ENCODE measurements at places on chromosomes 11 and 22.

DNA sequence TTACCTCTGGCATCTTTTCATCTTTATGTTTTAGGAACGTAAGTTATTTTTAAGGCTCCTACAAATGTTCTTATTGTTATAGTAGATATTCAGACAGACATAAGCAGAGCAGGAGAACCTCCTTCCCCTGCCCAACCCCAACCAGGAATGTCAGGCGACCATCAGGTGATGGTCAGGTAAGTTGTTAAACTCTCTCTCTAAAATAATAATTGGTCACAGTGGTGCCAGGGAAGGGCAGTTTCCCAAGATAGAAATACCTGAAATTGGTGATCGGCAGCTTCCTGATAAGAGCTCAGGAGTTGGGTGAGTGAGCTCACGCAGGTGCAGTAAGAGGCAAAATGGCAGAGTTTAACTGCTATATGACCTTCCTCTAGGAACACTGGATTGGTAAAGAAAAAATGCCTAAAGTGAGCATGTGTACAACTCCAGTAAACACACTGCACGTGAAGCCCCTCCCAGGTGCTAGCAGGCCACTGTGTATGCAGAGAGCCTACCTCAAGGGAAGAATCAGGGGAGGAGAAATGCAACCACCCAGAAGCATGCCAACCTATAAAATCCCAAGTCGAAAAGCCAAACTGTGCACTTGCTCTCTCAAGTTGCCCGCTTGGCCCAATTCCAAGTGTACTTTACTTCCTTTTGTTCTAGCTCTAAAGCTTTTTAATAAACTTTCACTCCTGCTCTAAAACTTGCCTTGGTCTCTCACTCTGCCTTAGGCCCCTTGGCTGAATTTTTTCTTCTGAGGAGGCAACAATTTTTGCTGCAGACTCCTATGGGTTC is 273.9 kb downstream of the SBF2 start:
- DNase-seq: no peak

DNA sequence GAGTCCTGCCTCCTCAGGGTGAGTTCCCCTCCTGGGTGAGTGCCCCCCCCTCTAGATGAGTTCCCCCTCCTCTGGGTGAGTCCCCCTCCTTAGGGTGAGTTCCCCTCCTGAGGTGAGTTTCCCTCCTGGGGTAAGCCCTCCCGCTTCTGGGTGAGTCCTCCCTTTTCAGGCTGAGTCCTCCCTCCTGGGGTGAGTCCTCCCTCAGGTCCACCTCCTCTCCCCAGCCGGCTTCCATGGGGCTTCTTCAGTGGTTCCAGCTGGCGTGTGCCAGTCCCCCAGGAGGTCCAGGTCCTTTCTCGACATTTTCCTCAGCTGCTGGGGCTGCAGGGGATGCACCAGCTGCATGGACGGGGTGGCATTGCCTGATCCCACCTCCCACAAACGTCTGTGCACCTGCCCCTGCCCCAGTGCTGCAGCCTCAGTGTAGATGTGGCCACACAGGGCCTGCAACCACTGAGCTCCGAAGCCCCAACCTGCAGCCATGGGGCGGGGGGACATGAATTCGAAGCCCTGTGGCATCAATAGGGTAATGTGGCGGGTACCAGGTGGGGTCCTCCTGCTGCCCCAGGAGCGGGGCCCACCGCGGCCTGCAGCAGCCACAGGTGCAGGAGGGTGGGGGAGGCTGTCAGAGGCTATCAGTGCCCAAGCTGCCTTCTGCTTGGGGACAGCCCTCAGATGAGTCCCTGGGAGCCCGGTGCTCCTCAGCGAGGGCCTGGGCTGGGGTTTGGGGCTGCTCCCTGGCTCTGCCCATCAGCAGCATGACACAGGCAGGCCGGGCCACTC is 101.3 kb upstream of the FGF3 start:
- no peak for DNase-seq

GRCh38 chr11:65617136-65617850 is 1.7 kb downstream of the PCNX3 start:
- DNase-seq: no peak

- DNase-seq: no peak
Observed at GRCh38 chr11:66421492-66422205, 814 bp downstream of the NPAS4 start.

- DNase-seq: no peak
Observed at GRCh38 chr11:57646194-57646798, 3.4 kb downstream of the YPEL4 start.

GRCh38 chr22:17131686-17132085 is 10.5 kb upstream of the TMEM121B start:
- DNase-seq: no peak

GRCh38 chr11:4464216-4465159 is 15.4 kb downstream of the OR52K2 start:
- DNase-seq: no peak

- no peak for DNase-seq
Observed at GRCh38 chr11:127862406-127862805, 725.0 kb downstream of the ETS1 start.

DNA sequence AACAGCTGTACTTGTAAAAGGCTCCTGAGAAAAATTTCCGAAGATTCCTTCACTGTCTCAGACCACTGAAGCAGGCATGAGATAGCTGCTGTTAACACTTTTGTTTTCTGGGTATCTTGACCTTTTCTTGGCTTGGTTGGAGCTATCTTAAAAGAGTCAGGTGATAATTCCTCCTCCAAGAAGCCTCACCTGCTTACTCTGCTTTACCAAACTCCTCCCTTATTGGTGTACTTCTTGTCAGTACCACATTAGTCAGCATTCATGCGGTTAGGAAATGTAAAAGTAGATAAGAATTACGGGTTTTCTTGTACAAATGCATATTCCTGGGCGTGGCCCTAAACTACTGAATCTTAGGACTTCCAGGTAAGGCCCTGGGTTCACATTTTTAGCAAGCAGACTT is 489.8 kb upstream of the LARGE1 start:
- no peak for DNase-seq

- no peak for DNase-seq
Observed at GRCh38 chr11:61340979-61341378, 8.0 kb downstream of the TKFC start.

DNA sequence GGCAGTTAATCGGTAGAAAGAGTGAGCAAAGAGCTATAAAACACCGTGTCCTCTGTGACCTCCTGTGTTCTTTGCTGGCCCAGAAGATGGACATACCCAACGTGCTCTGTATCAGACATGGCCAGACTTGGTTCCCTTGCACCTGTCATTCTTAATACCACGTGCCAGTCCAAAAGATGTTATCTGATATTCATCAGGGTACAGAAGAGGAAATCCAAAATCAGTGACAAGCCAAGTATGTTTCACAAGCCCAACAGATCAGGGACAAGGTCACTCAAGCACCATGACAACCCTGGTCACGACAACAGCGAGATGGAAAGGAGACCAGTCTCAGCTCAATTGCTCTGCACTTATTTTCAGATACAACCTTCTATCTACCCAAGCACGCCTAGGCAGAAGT is 3.4 kb downstream of the LRP4 start:
- DNase-seq: no peak

DNA sequence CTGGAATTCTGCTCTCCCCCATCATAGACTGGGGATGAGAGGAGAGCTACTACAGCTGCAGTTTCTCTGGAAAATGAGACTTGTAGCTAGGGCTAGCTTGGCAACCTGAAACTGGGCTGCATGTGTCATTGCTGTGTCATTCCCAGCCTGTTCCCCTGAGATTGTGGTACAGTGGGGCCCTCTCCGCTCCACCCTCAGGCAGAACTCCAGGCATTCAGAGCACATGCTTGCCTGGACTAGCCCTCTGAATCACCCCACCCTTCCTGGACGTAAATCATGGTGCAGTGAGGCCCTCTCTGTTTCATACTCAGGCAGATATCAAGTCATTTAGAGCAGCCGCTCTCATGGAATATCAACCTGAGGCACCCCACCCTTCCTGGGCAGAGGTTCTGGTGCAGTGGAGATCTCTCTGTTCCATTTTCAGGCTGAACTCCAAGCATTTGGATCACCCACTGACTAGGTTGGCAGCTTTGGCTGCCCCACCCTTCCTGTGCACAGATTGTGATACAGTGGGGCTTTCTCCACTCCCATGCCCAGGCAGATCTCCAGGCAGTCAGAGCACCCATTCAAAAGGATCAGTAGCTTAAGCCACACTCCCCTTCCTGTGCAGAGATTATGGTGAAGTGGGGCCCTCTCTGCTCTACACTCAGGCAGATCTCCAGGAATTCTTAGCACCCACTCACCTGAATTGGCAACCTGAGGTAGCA is 274.4 kb downstream of the C11orf87 start:
- no peak for DNase-seq

GRCh38 chr22:19517919-19518611 is 6.1 kb downstream of the CLDN5 start:
- no peak for DNase-seq

DNA sequence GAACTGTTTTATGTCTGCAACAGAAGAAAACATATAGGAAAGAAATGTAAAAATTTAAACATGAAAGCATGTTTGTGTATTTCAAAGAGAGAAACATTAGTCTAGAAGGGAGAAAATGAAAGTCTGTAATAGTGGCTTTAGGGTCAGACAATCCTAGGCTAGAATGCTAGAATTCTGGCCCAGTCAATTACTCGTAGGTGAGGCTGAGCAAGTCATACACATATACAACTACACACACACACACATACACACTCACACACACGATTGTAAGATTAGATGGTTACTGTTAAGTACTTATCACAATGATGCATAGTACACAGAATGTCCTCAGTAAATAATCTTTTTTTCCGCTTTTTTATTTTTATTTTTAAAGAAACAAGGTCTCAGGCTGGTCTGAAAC is 37.7 kb upstream of the PCF11 start:
- no peak for DNase-seq

DNA sequence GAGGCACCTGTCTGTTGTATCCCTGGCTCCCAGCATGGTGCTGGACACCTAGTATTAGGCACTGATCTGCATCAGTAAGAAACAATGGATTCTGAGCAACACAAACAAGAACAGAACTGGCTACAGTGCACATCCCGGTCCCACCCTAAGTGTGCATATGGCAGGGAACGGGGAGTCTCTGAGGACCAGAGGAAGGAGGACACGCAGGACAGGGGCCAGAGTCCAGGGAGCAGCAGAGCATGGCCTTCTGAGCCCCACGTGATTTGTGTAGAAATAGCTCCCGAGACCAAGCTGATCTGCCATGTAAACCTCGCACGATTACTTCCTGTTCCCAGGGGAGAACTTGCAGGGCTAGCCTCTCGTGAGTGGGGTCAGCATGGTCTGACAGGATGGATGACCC is 12.7 kb upstream of the SNX32 start:
- no peak for DNase-seq

- no peak for DNase-seq
Observed at GRCh38 chr22:37771081-37771480, 36.7 kb upstream of the GCAT start.

GRCh38 chr22:48489551-48490499 is 1337.8 kb downstream of the BRD1 start:
- no peak for DNase-seq

DNA sequence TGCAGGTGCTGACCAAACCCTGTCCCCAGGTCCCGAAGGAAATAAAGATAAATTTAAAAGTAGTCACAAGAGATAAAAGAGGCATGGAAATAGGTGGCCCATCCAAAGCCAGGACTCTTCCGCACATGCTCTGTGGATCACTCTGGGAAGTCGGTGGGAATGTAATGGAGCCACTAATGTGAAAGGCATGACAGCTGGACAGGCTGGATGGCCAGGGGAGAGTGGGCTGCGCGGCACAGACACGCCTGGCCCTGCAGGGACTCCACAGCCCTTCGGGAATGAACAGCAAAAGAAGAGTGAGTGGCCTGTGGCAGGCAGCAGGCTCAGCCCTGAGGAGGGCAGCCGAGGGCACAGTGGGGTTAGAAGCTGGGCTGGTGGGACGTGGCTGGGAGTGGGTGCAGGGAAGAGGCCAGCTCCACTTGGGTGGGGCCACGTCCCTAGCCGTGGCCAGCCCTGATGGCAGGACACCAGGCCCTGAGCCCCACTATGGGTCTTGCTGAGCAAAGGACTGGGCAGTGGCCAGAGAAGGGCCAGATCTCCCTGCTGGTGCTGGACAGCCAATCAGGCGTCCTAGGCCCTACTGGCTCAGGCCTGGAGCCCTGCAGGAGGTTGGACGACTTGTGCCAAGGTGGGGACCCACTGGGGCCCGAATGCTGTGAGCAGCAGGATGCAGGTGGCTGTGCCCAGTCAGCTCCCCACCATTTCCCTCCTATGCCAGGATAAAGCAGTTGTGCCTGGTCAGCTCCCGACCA is 31.3 kb upstream of the GNB1L start:
- no peak for DNase-seq

- DNase-seq: no peak
Observed at GRCh38 chr22:38272373-38273134, at the start of gene TMEM184B. Gene TMEM184B (minus strand): TSS chr22:38273010. CDS start chr22:38247961, 25,049 bp downstream.

DNA sequence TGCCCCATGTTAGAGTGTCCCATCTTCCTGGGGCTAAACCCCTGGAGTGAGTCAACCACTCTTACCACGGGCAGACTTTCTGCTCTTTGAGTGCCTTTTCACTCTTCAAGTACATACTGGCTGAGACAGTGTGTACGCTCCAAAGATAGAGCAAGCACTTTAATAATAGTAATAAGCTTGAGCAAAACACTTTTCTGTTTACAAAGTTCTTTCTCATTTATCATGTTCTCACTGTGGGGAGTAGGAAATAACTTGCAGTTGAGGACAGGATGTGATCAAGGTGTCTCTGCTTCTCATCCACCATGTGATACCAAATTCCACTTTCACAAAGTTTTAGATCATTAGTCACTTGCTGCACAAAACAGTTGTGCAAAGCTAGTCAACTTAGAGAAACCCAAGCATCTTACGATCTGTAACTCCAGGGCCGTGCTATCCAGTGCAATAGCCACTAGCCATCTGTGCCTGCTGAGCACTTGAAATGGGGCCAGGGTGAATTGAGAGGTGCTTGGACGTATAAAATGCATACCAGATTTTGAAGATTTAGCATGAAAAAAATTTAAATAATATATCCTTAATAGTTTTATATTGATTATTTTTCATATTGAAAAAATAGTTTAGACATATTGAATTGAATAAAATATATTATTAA is 135.3 kb downstream of the KIF18A start:
- no peak for DNase-seq

GRCh38 chr11:28343304-28344233 is 235.4 kb downstream of the METTL15 start:
- DNase-seq: no peak

DNA sequence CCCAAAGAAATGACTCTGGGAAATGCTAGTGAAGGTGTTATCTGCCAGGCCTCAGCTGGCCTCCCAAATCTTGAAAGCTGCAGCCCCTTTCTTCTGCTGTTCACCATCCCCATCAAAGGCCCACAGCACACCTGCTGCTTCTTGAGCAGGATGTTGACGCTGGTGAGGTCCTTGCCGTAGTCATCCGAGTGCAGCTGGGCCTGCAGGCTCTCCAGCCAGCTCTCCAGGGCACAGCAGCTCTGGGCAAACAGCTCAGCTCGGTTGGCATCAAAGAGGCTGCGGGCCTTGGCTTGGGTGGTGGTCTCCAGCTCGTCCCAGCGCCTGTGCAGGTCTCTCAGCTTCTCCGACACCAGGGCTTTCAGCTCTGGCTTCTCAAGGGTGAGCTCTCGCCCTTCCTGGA is 18.5 kb upstream of the RBM4B start:
- DNase-seq: no peak

GRCh38 chr22:50049299-50050195 is 8.6 kb downstream of the TTLL8 start:
- no peak for DNase-seq

All from NCI-H187 treated with DMSO at 0.1 percent for 48 hours (cell line).